ENCODE measurements at places on chromosomes 11 and 22.

DNA sequence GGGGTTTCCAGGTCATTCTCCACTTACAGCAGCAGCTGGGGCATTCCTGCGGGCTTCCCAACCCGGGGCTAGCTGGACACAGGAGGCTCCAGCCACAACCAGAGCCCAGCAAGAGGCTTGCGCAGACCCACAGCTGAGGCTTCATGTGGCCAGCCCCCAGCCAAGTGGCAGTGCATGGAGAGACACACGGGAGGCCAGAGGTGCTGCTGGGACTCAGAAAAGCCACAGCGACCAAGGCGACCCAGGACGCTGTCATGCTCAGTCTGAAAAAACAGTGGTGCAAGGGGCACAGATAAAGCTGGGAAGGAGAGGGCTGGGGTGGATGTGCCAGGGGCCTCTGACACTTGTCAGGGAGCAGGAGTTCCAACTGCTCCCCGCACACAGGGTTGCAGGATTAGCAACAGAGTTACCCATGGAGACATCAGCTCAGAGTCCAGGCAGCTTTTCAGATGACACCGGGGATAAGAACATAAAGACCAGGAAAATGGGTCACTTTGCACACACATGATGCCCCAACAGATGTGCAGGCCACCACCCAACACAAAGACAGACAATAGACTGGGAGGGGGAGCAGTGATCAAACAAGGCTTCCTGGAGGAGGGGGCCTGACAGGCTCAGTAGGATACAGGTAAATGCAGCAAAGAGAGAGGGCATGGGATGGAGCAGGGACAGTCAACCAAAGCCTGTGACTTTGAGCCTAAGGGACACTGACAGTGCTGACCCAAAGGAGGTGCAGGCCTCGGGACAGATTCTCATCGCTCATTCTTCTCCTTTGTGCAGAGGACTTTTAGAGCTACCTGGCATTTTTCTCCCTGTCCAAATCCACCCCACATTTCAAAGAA lies 6.9 kb upstream of the NEAT1 start:
- no peak for DNase-seq

- no peak for DNase-seq
Observed at GRCh38 chr11:46671958-46672315, 28.5 kb downstream of the ARHGAP1 start.

DNA sequence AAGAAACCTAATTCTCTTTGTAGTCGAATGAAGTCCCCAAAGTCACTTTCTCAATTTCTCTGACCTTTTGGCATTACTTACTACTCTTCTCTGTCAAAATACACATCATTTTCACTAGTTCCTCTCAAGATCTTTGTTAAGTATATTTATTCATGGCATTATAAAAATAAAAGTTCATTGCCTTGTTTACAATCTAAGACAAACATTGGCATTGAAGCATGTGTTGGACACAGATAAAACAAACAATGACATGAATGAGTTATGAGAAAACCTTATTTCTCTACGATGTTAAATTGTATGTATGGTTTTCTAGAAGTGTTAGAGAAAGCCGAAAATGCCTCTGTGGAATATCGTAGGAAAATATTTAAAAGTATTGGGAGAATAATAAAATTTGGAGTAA lies 8.6 kb upstream of the OR51G1 start:
- no peak for DNase-seq

DNA sequence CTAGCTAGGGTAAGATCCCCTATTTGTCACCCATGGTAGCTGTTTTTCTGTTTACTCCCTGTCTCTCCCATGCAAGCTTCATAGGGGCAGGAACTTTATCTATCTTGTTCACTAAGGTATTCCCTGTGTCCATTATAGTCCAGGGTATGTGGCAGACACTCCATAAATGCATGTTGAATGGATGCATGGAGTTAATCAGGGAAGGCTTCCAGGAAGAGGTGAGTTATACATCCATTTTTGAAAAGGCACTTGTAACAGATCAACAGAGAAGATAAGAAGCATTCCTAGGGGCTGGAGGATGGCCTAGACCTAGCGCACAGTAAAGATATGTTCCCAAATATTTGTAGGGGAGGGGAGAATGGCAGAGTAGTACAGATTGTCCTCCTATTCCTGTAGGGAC lies 130.3 kb downstream of the BUD13 start:
- no peak for DNase-seq

DNA sequence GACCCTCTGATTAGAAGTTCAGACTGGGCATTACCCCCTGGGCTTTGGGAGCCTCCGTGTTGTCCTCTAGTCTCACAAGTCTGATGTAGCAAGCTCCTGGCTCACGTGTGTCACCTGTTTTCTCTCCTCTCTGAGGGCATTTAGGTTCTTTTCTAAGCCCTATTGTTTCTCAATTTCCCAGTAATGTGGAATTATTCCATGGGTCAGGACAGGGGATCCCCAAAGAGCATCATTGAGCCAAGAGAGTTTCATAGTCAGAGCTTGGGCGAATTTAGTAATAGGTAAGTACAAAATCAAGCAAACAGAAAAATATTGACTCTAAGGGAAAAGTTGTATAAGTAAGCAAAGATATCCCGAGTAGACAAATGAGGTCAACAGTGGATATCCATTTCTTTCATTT lies 57.3 kb downstream of the PPP6R2 start:
- no peak for DNase-seq

DNA sequence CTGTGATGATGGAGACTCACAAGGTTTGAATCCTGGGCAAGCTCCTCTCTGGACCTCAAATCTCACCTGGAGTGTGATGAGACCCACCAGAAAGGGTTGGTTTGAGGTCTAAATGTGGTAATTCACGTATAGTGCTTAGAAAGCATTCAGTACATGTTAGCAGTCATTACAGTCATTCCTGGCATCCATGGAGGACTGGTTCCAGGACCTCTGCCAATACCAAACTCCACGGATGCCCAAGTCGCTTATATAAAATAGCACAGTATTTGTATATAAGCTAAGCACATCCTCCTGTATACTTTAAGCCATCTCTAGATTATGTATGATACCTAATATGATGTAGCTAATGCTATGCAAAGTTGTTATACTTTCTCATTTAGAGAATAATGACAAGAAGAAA lies 67.6 kb upstream of the CYP2D6 start:
- DNase-seq = no peak

DNA sequence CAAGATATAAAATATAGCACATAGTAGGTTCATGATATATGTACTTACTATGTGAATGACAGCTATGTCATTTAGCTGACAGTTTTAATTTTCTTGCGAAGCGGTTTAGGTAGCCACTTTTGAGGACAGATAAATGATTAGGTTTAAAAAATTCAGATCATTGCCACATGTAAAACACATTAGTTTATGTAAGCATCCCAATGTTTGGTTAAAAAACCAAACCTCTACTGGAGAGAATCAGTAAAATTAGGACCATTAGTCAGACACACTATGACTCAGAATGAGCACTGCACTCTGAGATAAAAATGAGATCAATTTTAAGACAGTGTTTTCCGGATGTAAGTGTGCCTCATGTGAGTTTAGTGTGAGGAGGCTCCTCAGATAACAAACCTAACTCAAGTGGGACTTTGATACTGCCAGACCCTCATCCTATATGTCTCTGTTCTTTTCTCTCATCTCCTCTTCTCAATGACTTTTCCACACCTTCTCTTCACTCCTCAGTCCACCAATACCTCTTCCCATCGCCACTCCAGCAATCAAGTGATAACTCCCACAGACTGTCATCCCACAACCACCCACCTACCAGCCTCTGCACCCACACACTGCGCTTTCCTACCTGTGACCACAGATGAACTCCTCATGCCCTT lies 6.8 kb upstream of the OR2AT4 start:
- no peak for DNase-seq

DNA sequence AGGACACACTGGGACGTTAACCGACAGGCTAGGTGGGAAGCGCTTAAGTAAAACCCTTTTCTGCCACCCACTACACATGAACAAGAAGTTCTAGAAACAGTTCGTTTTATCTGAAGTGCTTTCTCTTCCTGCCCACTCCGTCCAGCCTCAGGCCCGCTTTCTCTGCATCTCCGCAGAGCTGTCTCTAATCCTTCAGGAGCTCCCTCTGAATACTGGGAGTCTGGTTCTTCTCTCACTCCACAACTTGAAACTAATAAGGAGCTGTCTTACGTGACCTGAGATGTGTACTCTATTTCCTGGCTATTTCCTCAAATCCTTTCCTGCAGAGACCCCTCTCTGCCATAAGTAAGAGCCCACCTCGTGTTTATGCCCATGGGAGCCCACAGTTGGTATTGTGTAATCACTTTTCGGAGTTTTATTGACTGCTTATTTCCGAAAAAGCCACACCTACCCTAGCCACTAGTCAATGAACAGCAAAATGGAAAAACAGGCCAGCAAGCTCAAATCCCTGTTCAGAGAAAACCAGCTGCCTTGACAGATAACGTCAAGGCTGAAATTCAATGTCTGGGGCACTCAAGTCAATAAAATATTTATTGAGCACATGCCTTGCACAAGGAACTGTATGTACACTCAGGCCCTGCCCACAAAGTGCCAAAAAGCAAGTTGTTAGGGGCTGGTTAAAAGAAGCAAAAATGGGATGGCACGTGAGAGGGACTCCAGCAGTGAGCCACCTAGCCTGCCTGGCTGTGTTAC lies 4.9 kb downstream of the PC start:
- DNase-seq = no peak

DNA sequence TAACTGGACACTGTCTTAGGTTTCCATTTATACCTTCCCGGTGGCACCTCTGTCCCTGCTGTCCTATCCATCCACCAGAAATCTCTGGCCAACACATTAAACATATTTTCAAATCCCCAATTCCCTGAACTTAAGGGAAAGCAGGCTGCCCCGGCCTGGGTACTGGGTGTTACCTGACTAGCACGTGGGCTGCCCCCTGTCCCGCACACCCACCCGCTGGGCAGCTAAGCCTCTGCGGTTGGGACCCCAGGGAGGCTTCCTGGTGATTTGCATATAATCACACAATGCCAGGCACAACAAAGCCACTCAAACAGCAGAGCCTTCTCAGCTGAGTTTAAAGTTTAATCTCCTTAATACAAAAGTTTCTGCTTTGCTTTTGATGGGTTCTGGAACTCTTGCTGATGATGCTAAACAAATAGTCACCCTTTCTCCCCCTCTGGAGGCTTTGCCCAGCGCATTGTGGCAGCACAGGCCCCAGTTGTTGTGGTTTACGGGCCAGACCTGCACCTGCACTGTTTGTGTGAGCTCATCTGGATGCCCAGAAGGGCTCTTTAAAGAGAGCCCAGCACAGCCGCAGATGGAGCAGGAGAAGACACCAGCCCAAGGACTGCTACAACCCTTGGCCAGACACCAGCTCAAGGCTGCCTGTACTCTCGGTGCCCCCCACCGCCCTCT lies 59.9 kb upstream of the POU2AF1 start:
- DNase-seq = no peak

DNA sequence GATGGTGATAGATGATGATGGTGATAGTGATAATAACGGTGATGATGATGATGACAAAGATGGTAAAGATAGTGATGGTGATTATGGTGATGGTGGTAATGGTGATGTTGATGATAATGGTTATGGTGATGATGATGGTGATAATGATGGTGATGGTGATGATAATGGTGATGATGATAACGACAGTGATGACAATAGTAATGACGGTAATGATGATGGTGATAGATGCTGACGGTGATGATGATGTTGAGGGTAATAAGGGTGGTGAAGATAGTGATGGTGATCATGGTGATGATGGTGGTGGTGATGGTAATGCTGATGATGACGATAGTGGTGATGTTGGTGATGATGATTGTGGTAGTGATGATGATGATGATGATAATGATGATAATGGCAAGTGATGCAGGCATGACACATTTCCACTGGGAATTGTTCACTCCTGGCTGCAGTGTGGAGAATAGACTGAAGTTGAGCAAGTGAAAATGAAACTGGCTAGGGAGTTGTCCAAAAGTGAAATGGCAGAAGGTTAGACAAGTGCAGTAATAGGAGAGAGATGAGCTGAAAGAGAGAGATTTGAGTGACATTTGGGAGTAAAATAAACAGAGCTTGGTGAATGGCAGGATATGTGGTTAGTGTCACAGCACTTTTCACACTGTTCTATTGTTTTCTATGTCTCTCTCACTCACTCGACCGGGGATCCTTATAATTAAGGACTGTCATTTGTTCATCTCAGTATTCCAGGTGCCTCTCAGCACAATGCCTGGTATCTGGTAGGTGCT lies 992.5 kb downstream of the OPCML start:
- no peak for DNase-seq

DNA sequence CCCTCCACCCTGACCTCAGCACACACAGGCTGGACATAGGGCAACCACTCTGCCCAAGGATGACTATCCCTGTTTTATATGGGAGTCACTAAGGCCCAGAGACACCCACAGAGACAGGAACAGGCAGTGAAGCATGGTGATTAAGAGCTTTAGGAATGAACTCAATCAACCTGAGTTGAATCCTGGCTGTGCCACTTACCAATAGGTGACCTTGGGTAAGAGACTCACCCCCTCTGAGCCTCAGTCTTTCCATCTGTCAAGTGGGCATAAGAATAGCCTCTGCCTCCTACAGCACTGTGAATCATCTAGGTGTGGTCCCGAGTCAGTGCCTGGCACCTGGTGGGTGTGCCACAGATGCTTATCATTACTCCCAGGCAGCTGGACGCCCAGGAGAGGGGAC lies 6.8 kb downstream of the CRYBB1 start:
- no peak for DNase-seq

DNA sequence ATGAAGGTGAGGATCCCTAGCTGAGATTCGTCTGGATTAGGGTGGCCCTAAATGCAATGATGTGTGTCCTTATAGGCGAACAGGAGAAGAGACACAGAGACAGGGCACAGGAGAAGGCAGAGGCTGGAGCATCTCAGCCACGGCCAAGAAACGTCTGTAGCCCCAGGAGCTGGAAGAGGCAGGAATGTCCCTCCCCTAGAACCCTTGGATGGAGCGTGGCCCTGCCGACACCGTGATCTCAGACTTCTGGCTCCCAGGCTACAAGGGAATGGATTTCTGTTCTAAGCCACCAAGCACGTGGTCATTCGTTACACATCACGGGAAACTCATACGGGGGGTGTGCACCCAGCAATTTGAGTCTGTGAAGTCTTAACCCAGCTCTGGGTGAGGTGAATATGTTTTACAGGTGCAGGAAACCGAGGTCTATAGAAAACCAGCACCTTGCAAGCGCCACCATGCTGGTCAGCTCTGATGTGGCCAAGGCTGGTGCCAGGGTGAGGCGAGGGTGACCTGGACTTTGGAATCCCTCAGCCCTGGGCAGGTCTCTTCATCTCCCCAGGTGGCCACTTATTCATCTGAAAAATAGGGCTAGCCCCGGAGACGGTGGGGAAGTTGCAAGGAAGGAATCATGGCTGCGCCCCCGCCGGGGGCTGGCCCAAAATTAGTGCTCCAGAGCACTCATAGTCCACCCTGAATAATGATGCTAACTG lies 89.5 kb upstream of the FGF3 start:
- DNase-seq = no peak

Measured in stimulated activated CD4-positive, alpha-beta T cell treated with anti-CD3 and anti-CD28 coated beads, Interleukin-15, amount 100 ng/mL, for 1 hour (primary cell).